Caco-2 (cell line): ENCODE measurements at places on chromosomes 5 and 9.

DNA sequence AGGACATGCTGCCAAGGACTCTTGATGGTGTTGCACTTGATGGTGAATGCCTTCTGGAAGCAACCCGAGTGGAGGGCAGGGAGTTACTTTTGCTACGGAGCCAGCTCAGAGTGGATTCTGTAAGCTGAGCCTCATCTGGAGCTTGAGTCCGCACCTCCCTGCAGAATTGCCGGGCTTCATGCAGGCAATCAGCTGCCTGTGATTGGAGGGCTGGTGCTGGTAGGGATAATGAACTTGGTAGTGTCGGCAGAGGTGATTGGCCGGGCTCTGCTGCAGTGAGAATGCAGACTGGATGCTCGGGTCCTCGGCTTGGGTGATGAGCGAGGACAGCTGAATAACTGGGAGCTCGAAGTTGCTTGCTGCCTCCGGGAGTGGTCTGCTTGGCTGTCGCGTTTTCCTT lies 23.1 kb downstream of the SLC25A25 start:
- no peak overlapping the region for H3K27ac ChIP-seq
- DNase-seq: no peak
- peaks cover 6% of the 10 kb centered on the region for H3K4me1 ChIP-seq
- H3K27me3 ChIP-seq: no peaks in the 10 kb centered on the region

- peaks cover 5% of the 10 kb centered on the region for H3K36me3 ChIP-seq
- no peak overlapping the region for H3K4me3 ChIP-seq
- H3K27me3 ChIP-seq: no peaks in the 10 kb centered on the region
- peaks cover 46% of the 10 kb centered on the region for H3K4me1 ChIP-seq
Measured at GRCh38 chr9:121298016-121298538, 30.1 kb downstream of the GSN start.

GRCh38 chr5:151284392-151284967 lies 19.1 kb downstream of the SLC36A3 start:
- H3K27me3 ChIP-seq: no peaks in the 10 kb centered on the region
- H3K4me1 ChIP-seq: peaks cover 9% of the 10 kb centered on the region
- H3K27ac ChIP-seq: no peak overlapping the region
- no peak for DNase-seq
- H3K4me3 ChIP-seq: no peak overlapping the region

GRCh38 chr5:36839489-36840476 lies 36.8 kb upstream of the NIPBL start:
- H3K4me3 ChIP-seq: no peak overlapping the region
- no peaks in the 10 kb centered on the region for H3K27me3 ChIP-seq
- DNase-seq: no peak
- 0 out of 2 replicates have a peak, but pooled peaks cover 5% of the 10 kb centered on the region for H3K4me1 ChIP-seq
- H3K36me3 ChIP-seq: no peaks in the 10 kb centered on the region

- H3K27ac ChIP-seq: no peak overlapping the region
- H3K4me3 ChIP-seq: no peak overlapping the region
- no peaks in the 10 kb centered on the region for H3K4me1 ChIP-seq
- H3K27me3 ChIP-seq: no peaks in the 10 kb centered on the region
- no peak for DNase-seq
- H3K36me3 ChIP-seq: no peaks in the 10 kb centered on the region
Measured at GRCh38 chr9:87275047-87275725, 222.5 kb upstream of the DAPK1 start.

GRCh38 chr9:109319626-109320241 lies 1.1 kb downstream of the EPB41L4B start:
- no peaks in the 10 kb centered on the region for H3K27me3 ChIP-seq
- no peaks in the 10 kb centered on the region for H3K36me3 ChIP-seq
- H3K27ac ChIP-seq: no peak overlapping the region
- DNase-seq: peak; percentile 38
- peak overlapping the region; percentile 84 for H3K4me3 ChIP-seq
- H3K4me1 ChIP-seq: peaks cover 22% of the 10 kb centered on the region

- no peak overlapping the region for H3K4me3 ChIP-seq
- H3K4me1 ChIP-seq: no peaks in the 10 kb centered on the region
- no peaks in the 10 kb centered on the region for H3K36me3 ChIP-seq
- H3K27ac ChIP-seq: no peak overlapping the region
Measured at GRCh38 chr5:53009816-53010215, 20.7 kb downstream of the ITGA2 start.

DNA sequence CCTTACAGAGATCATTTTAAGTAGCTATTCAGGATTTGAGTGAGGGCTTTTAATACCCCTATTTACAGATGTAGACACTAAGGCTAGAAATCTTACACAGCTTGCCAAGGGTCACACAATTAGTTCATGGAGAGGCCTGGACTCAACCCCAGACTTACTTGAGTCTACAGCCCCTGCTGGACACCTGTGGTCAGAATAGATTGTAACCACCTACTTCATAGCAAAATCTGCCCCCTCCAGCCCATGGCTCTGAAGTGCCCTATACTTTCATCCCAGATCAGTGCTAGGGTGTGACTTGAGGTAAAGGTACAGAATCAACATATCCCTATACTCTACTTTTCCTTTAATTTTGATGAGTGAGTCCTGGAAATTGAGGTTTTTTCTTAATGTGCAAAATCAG lies 291.3 kb downstream of the ADGRV1 start:
- H3K27me3 ChIP-seq: no peaks in the 10 kb centered on the region
- DNase-seq: no peak
- no peak overlapping the region for H3K27ac ChIP-seq
- no peaks in the 10 kb centered on the region for H3K4me1 ChIP-seq

- DNase-seq: no peak
- no peak overlapping the region for H3K4me3 ChIP-seq
Measured at GRCh38 chr9:137650259-137650658, 31.5 kb downstream of the EHMT1 start.

- H3K4me1 ChIP-seq: 0 out of 2 replicates have a peak, but pooled peaks cover 8% of the 10 kb centered on the region
- no peak overlapping the region for H3K27ac ChIP-seq
- no peaks in the 10 kb centered on the region for H3K27me3 ChIP-seq
- H3K36me3 ChIP-seq: no peaks in the 10 kb centered on the region
Measured at GRCh38 chr5:76292620-76293322, 110.3 kb upstream of the IQGAP2 start.

- H3K4me3 ChIP-seq: no peak overlapping the region
- DNase-seq: no peak
- no peaks in the 10 kb centered on the region for H3K4me1 ChIP-seq
- no peaks in the 10 kb centered on the region for H3K36me3 ChIP-seq
- H3K27ac ChIP-seq: no peak overlapping the region
Measured at GRCh38 chr5:1930501-1930879, 47.8 kb upstream of the IRX4 start.

- H3K36me3 ChIP-seq: no peaks in the 10 kb centered on the region
- DNase-seq: peak; percentile 78
- H3K4me1 ChIP-seq: peaks cover 12% of the 10 kb centered on the region; the same call in 1 of the 2 replicates
- H3K4me3 ChIP-seq: no peak overlapping the region
Measured at GRCh38 chr9:110058304-110058953, 149.5 kb downstream of the C9orf152 start.

- no peak overlapping the region for H3K4me3 ChIP-seq
- H3K4me1 ChIP-seq: no peaks in the 10 kb centered on the region
- no peak for DNase-seq
- H3K27me3 ChIP-seq: no peaks in the 10 kb centered on the region
- H3K36me3 ChIP-seq: no peaks in the 10 kb centered on the region
Measured at GRCh38 chr5:7072188-7072587, 323.8 kb upstream of the ADCY2 start.

GRCh38 chr5:97151370-97151769 lies 9.0 kb upstream of the LIX1 start:
- H3K27ac ChIP-seq: no peak overlapping the region
- H3K4me3 ChIP-seq: no peak overlapping the region
- no peak for DNase-seq
- no peaks in the 10 kb centered on the region for H3K27me3 ChIP-seq
- H3K4me1 ChIP-seq: no peaks in the 10 kb centered on the region

DNA sequence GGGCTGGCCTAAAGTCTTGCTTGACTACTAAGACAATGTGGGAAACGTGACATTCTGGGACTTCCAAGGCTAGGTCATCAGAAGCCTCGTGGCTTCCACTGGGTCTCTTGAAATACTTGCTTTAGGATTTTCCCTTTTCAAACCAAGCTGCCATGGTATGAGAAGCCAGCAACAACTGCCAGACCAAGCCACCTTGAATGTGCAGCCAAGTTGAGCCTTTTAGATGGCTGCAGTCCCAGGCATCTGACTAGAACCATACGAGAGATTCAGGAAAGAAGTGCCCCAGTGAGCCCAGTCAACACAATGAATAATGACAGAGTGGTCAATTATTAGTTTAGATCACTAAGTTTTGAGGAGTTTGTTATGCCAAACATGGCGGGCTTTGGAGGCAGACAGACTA lies 143.3 kb downstream of the SLF1 start:
- DNase-seq: no peak
- no peak overlapping the region for H3K27ac ChIP-seq
- H3K36me3 ChIP-seq: no peaks in the 10 kb centered on the region
- no peak overlapping the region for H3K4me3 ChIP-seq
- H3K4me1 ChIP-seq: no peaks in the 10 kb centered on the region

DNA sequence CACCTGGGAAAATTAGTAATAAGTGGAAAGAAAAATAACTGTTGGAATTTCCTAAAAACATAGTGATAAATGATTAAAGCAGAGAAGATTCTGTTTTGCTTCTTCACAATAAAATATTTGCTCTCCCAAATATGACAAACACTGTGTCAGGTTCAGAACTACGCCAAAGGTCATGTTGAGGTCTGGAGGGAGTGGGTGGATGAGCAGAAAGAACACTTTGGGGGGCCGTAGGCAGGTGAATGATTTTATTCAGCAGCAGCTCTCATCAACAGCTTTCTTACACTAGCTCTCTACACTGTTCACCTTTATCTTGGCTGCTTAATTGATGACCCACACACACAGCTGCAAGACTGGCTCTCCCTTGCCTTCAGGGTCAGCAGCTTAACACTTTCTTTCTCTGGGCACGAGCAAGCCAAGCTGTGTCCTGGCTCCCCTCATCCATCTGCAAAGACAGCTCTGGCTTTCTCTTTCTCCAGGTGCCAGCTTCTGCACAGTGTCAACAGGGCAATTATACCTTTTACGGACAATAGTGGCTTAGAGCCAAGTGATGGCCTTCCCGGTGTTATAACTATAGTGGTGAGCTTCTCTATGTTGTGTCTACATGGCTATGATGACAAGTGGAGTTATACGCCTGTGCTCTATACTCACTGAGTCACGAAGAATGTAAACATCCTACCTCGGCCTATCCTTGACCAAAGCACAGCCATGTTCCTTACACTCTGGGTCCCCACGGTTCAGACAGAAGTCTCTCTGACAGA lies 18.9 kb upstream of the GPX8 start:
- H3K27me3 ChIP-seq: no peaks in the 10 kb centered on the region
- no peak for DNase-seq
- H3K4me3 ChIP-seq: no peak overlapping the region

GRCh38 chr9:131685753-131686706 lies 53.8 kb downstream of the RAPGEF1 start:
- H3K27ac ChIP-seq: no peak overlapping the region
- DNase-seq: no peak
- H3K27me3 ChIP-seq: no peaks in the 10 kb centered on the region
- no peak overlapping the region for H3K4me3 ChIP-seq
- H3K4me1 ChIP-seq: peaks cover under 1% of the 10 kb centered on the region; the same call in 1 of the 2 replicates

DNA sequence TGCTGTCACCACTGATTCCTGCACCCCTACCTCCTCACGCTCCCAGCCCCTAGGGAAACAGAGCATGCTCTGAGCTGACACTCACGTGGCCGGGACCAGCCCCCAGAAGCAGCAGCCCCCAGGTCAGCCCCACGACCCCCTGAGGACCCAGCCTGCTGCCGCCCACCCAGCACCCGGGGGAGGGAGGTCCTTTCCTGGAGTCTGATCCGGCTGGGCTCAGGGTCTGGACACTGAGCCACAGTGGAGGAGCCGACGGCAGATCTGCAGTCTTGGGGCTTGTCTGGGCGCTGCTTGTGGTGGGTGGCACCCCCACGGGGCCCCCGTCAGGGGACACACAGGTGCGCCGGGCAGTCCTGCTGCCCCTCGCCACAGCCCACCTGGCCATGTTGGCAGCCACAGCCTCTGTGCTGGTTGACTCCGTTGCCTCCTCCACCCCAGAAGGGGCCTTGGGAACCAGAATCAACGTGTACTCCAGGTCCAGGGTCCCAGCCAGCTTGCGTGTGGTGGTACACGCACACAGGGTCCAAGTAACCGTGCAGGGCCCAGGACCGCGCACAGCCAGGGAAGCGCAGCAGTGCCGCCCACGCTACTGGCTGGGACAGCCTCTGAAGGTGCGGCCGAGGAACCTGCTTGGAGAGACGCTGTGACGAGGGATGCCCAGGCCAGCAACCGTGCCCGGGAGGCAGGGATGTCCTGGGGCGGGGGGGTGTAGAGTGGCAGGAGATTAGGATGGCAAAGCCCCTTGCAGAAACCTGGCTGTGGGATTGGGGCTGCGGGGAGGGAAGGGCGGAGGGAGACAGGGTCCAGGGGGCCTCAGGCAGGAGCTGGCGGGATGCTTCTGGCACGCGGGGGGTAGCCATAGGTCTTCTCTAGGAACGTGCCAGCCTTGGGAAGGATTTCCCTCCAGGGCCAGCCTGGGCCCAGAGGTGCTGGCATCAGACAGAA lies 3.5 kb downstream of the DNLZ start:
- H3K27me3 ChIP-seq: no peaks in the 10 kb centered on the region
- H3K27ac ChIP-seq: peak overlapping the region; percentile 2
- no peak for DNase-seq
- no peak overlapping the region for H3K4me3 ChIP-seq

GRCh38 chr5:54904425-54904824 lies 81.0 kb downstream of the ESM1 start:
- no peak overlapping the region for H3K27ac ChIP-seq
- no peak for DNase-seq
- H3K27me3 ChIP-seq: no peaks in the 10 kb centered on the region
- no peak overlapping the region for H3K4me3 ChIP-seq

DNA sequence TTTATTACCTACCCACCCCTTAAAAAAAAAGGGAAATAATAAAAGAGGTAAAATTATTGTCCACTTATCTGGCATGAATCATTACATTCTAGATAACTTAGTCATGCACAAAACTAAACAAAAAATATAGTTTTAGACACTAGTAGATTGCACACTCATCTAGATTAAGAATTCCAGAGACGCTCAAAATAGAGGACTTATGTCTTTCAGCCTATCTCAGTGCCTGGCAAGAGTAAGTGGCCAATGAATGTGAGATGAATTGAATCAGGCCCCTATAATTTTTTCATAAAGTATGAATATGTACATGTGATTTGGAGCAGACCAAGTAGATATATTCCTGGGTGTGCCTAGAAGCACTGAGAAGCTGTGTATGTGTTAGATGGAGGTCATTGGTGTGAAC lies 2.0 kb upstream of the RXFP3 start:
- no peaks in the 10 kb centered on the region for H3K36me3 ChIP-seq
- no peak overlapping the region for H3K4me3 ChIP-seq
- no peaks in the 10 kb centered on the region for H3K27me3 ChIP-seq
- H3K4me1 ChIP-seq: no peaks in the 10 kb centered on the region
- DNase-seq: no peak

- peaks cover 21% of the 10 kb centered on the region for H3K4me1 ChIP-seq
- H3K4me3 ChIP-seq: no peak overlapping the region
- no peaks in the 10 kb centered on the region for H3K27me3 ChIP-seq
- DNase-seq: no peak
Measured at GRCh38 chr9:131678499-131679111, 61.3 kb downstream of the RAPGEF1 start.

GRCh38 chr9:113293285-113293878 lies 9.8 kb downstream of the RNF183 start:
- no peak overlapping the region for H3K27ac ChIP-seq
- H3K36me3 ChIP-seq: peaks cover 2% of the 10 kb centered on the region
- no peak for DNase-seq
